ENCODE measurements at places on chromosomes 1 and 21. TPM values are rescaled to one million over a fixed set of nuclear protein-coding genes. Genes with fewer than 3 reads are reported as not detected.

DNA sequence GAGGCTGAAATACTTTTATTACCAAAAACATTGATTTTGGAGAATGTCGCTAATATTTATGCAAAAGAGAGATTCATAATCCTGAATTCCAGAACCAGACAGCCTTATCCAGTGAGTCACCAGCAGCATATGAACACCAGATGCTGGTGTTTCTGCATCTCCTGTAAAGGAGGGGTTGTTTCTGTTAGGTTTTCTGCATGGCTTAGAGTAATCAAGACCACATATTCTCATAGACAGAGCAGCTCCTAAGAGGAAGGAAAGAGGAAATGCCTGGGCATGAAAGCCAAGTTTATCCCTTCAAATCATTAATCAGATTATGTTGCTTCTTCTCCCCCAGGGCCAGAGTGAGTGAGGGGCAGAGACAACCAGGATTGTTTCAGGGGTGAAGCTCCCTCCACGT, 86.2 kb downstream of the NGF start:
- DNase-seq, result no peak

DNA sequence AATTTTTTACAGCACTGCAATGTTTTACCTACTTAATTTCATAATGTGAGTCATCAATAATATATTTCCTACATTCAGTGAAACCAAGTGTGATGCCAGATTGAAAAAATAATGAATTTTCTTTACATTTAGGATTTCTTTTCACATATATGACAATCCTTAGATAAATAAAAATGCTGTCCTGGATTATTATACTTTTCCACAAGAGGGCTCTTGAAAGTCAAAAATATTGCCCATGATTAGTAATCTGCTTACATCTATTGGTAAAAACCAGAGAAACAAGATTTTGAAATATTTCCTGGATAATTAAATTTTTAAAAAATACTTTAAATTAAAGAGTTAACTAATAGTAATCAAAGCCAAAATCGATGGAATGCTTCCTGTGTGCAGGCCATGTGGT, 86.8 kb upstream of the PLPPR4 start:
- no peak for DNase-seq

GRCh38 chr21:23445307-23445706, 2162.0 kb downstream of the MRPL39 start:
- no peak for DNase-seq

GRCh38 chr1:17925290-17926237, 170.4 kb downstream of the ACTL8 start:
- no peak for DNase-seq

DNA sequence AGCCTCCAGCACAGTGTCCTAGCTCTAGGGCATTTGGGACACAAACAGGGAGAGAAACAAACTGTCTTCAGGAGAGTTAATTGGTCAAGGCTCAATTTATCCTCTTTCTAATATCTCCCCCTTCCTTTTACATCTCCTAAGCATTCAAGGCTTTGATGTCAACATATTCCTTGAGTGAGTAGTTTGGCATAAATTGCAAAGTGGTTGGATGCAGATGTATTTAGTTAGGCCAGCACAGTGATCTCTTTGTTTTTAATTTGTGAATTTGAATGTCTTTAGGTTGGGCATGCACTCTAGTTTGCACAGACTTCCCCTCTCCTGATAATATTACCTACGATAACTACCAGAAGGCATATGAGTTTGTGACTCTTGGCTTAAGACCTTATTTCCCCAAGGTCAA, 12.5 kb upstream of the OLFML2B start:
- no peak for DNase-seq

- DNase-seq, result no peak
Observed at GRCh38 chr1:182848736-182849135, 9.6 kb downstream of the DHX9 start.

DNA sequence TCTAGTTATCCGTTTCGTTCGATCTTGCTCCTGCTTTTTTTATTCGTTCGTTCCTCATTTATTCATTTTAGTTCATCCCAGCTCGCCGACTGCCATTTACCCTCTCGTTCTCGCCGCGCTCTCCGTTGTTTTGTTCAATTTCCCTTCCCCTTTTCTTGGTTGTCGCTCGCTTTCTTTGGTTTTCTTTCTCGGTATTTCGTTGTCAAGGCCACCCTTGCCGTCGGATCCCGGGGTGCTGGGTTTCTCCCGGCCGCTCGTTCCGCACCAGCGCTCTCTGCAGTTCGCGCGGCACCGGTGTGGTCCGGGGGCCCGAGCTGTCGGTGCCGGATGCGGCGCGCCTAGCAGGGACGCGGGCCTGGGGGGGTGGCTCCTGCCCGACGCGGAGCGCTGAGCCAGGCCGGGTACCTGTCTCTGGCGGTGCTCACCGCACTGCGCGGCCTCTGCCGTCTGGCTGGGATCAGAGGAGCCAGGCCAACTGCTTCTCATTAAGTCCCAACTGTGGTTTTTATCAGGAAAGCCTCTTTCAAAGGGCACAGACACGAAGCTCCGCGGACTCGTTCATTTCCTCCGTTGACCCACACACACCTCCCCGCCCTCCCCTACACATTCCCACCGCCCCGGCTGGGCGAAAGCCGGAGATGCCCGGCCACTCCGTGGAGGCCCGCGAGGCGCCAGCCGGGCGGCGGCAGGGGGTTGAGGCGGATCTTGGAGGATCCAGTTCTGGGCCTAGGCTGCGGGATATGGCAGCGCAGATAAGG, 1.6 kb downstream of the ALX3 start:
- no peak for DNase-seq

DNA sequence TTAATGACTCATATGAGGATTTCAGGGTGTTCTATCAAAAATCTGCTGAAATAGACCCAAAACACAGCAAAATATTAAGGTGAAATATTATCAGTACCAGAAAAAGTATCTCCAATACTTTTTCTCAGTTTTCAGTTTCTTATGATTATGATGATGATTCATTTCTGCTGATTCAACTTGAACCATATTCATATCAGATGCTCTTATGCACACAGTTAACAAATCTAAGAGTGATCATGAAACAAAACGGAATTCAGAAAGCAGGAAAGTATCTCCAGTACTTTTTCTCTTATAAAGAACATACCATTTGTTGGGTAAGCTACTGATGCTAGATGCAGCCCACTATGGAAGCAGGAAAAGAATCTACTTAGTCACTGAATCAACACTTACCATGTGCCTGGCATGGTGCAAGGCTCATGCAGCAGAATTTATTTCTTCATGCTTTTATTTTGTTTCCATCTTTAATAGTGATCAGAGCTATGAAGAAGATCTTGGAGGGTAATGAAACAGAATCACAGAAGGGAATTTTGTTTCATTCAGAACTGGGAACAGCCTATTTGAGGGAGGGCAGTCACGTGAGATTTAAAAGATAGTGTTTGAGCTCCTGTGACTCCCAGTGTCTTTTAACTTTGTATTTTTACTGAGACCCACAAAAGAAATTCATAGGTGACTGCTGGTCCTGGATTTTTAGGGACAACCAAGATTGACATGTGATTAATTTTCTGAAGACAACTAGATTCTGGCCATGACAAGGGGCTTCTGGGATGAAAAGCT, 480.6 kb downstream of the SETD4 start:
- DNase-seq, result no peak

GPR137B gene
- total RNA-seq, result 15.1 TPM

CD244 gene
- 0.34 TPM for total RNA-seq

TSPEAR gene
- total RNA-seq, result not detected

RGS5 gene
- 278 TPM for total RNA-seq

TGFBR3 gene
- total RNA-seq, result 190 TPM

EXTL1 gene
- 0.33 TPM for total RNA-seq

KCNJ15 gene
- 1.6 TPM for total RNA-seq

SPRR2F gene
- not detected for total RNA-seq

All from esophagus muscularis mucosa (tissue), 4 donors.